ENCODE measurements at places on chromosomes 5 and 9.

DNA sequence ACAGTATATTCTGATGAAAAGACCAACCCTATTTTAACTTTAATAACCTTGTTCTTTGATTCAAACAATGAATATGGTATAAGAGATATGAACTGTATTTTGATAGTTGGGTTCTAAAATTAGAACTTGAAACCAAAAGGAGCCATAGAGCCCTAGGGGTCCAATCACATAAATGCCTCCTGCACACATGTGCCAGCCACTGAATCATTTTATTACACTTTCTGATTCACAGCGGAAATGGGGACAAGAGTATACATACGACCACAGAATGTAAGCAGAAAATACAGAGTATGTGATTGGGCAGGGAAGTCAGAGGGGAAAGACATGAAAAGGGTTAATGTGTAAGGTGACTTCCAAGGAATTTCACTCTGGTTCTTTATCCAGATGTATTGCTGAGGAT lies 1000.2 kb downstream of the NR2F1-AS1 start:
- DNase-seq, result no peak

GRCh38 chr5:165781738-165782137 lies 2276.3 kb downstream of the MAT2B start:
- no peak for DNase-seq

DNA sequence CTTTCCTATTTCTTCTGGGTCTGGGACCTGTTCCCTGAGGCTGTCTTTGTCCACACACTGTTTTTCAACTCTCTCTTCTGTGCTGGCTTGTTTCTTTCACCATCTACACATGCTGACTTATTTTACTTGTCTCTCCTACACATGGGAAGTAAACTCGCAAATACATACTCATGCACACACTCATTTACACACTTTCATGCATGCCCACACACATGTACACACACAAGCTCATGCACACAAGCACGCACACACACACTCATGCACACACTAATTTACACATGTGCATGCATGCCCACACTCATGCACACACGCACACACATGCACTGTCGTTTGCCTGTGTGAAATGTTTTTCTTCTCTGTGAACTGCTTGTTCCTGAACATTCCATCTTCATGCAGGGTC lies 169.0 kb downstream of the IRX2 start:
- no peak for DNase-seq

- no peak for DNase-seq
Measured at GRCh38 chr5:76325876-76326491, 77.1 kb upstream of the IQGAP2 start.

Measured in stimulated activated CD8-positive, alpha-beta memory T cell treated with anti-CD3 and anti-CD28 coated beads, Interleukin-7, amount 100 ng/mL, for 1 hour (primary cell).